Immature natural killer cell (primary cell): ENCODE measurements at places on chromosomes 4 and X. TPM values are rescaled to one million over a fixed set of nuclear protein-coding genes. Genes with fewer than 3 reads are reported as not detected.

DNA sequence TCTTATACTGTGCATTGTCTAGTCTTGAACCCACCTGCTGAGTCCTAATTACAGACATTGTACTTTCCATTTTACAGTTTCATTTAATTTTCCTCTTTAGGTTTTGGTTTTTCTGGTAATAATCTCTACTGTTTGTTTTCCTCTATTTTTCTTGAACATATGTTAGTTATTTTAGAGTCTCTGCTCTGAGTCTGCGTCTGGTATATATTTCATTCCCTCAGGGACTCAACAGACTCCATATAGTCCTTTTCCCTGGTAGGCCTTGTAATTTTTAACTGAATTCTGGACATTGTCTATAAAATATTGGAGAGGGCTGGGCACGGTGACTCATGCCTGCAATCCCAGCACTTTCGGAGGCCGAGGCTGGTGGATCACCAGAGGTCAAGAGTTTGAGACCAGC, 121.8 kb upstream of the STOX2 start:
- H3K27ac ChIP-seq: no peak overlapping the region
- no peaks in the 10 kb centered on the region for H3K4me1 ChIP-seq
- peaks cover 4% of the 10 kb centered on the region for H3K27me3 ChIP-seq
- H3K36me3 ChIP-seq: no peaks in the 10 kb centered on the region
- DNase-seq: no peak

DNA sequence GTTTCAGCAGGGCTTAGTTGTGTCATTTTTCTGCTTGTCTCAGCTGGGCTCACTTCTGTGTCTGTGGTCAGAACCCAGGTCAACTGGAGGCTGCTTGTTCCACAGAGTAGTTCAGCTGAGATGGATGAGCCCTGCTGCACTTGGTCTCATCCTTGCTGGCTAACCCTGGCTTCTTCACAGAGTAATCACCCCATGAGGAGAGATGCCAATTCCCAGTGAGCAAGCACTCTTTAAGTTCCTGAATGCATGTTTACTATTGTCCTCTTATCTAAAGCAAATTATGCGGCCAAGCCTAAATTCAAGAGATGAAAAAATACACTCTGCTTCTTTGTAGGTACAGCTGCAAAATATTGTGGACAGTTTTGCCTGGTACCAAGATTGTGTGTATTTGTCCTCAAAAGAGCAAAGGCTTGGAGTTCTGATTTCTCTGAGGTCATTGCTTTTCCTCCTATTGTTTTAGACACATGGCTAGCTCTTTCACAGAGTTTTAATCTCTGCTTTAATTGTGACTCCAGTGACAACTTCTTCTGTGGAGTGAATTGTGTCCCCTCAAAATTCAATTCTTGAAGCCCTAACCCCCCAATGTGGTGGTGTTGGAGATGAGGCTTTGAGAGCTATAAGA, 236.6 kb upstream of the ANKRD50 start:
- no peak overlapping the region for H3K4me3 ChIP-seq
- H3K4me1 ChIP-seq: no peaks in the 10 kb centered on the region
- no peak overlapping the region for H3K27ac ChIP-seq
- no peak for DNase-seq

GRCh38 chrX:130676861-130677260, 226.1 kb downstream of the ENOX2 start:
- no peaks in the 10 kb centered on the region for H3K4me1 ChIP-seq
- H3K36me3 ChIP-seq: peaks cover 41% of the 10 kb centered on the region
- no peak for DNase-seq
- H3K4me3 ChIP-seq: no peak overlapping the region
- no peak overlapping the region for H3K27ac ChIP-seq

DNA sequence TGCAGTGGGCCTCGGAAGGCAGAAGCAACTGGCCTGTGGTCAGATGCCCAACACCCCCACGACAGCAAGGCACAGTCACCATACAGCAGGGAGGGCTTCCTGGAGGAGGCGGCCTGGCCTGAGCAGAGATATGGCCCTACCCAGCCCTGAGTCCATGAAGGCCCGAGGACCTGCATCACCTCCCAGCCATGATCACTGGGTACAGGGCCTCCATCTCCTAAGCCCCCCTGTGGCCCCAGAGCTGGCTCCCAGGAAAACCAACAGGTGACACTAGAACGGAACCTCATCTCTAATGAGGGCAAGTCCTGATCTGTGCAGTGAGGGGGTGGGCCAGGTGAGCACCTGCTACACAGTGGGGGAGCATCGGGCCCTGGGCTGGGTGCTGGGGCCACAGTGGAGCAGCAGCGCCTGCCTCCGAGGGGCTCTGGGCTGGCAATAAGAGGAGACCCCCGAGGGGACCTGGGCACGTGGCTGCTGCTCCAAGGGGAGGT, 26.2 kb upstream of the MXD4 start:
- no peak for DNase-seq
- no peak overlapping the region for H3K4me3 ChIP-seq
- H3K4me1 ChIP-seq: peaks cover 31% of the 10 kb centered on the region
- H3K36me3 ChIP-seq: peaks cover 21% of the 10 kb centered on the region
- H3K27me3 ChIP-seq: peaks cover 18% of the 10 kb centered on the region

The MAGEA10 gene
- not detected for polyA plus RNA-seq

The SCD5 gene
- 11.3 TPM for polyA plus RNA-seq
